ENCODE measurements at places on chromosomes 12 and 14.
A peak's percentile ranks its signal among the peaks of the same experiment; 100 is the strongest.

DNA sequence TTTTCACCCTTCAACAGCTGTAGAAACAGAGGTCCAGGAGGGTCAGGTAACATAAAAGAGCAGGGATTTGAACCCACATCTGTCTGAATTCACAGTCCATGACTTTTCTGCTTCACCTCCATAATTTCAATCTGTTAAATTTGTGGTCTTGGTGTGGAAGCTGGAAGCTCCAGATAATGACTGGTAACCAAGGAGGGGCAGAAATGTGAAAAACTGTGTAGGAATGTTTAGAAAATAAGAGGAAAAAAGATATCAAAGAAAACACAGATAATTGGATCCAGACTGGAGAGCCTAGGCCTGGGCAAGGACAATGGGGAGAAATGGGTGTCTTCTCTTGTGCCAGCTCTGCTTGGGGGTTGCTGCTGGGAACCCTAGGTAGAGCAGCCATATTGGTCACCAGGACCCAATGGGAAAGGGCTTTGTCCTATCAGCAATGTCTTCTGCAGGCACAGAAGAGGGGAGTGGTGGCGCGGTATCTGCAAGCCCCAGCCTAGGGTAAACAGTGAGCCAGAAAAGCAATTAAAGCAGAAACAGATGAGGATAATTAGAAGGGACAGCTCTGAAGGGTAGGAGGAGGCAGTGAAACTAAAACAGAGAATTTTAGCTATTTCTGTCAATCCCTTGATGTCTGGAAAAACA lies 54.3 kb upstream of the CCDC91 start:
- DNase-seq: peak; percentile 90

- DNase-seq: no peak
These were observed 60.3 kb upstream of the SYT1 start for GRCh38 chr12:78804262-78804661.

GRCh38 chr14:94940263-94940993 lies 170.5 kb upstream of the GSC start:
- DNase-seq: no peak

DNA sequence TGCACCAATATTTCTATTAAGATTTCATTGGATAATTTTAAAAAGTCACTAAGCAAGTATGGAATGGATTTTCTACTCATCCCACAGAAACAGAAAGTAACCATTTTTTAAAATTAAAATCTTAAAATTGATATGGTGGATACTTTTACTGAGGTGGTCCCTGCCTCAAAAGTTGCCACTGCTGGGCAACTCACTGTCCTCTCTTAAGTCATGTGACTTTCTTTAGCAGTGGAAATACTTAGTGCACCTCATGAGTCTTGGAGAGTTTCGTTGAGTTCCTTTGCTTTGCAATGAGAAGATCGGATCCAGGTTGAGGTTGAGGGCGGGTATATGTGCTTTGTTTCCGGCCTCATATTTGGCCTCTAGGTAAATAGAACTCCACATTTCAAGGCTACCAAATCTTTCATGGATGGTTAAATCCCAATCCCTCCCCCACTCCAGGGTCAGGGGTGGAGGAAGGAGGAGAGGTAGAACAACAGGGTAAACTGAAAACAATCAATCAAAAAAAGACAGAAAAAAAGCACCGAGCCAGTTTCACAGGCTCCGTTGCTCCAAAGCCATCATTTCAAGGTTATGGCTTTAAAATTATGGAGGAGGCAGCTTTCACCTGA lies 39.5 kb upstream of the DUSP6 start:
- DNase-seq: no peak

- no peak for DNase-seq
These were observed 1277.4 kb downstream of the LRFN5 start for GRCh38 chr14:42884100-42884499.

DNA sequence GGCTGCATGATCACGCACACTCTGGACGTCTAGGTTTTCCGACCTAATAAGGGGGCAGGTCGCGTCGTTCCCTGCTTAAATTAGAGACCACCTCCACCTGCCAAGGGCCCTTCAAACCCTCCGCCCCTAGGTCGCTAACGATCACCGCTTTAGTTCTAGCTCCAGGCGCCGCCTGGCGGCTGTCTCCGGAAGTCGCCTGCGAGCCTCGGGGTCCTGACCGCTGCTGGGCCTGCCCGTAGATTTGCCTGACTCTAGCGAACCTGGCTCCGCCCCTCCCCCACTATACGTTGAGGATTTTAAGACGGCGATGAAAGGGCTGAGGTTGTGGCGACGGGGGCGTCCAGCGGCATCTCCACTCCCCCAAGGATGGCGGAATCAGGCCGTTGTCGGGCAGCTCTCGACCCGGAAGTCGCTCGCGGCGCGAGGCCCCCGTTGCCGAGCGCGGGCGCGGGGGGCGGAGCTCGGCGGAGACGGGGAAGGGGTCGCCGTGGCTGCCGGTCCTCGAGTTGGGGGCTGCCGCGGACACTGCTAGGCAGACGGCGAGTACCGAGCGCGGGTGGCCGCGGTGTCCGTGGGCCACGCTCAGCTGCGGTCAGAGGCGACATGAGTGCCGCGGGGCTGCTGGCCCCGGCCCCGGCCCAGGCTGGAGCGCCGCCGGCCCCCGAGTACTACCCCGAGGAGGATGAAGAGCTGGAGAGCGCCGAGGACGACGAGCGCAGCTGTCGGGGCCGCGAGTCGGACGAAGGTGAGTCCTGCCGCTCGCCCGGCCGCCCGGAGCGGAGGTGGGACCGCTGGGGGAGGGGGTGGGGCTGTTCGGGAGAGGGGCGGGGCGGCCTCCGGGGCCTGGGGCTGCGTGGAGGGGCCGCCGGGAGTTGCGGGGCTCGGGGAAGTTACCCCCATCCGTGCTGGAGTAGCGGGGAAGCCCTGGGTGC lies at the start of gene SUDS3:
Gene SUDS3, plus strand, starts transcription at position 467 of the 932 bp plus-strand sequence. Its CDS starts 137 bp downstream, at position 604.
- DNase-seq: peak; percentile 81

- no peak for DNase-seq
These were observed 301.7 kb downstream of the KCNH5 start for GRCh38 chr14:62743560-62743959.

- no peak for DNase-seq
These were observed 165.4 kb upstream of the LRIG3 start for GRCh38 chr12:59085690-59086089.

DNA sequence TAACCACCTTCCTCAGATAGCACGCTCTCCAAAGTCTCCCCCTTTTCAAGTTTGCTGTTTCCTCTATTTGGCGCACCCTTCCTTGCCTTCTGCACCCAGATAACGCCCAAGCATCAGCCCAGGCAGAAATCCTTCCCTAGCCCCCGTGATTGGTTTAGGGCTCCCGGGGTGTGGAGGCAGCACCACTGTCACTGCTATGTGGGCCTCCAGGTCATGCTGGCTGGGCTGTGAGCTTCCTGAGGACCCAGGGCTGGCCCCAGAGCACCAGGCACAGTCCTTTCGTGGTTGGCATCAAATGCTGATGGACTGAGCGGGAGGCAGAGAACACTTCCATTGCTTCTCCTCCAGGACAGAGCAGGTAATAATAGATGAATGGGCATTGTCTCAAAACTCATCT lies 311.4 kb downstream of the BCL11B start:
- no peak for DNase-seq

- DNase-seq: no peak
These were observed 14.8 kb upstream of the PAX9 start for GRCh38 chr14:36646664-36647416.

DNA sequence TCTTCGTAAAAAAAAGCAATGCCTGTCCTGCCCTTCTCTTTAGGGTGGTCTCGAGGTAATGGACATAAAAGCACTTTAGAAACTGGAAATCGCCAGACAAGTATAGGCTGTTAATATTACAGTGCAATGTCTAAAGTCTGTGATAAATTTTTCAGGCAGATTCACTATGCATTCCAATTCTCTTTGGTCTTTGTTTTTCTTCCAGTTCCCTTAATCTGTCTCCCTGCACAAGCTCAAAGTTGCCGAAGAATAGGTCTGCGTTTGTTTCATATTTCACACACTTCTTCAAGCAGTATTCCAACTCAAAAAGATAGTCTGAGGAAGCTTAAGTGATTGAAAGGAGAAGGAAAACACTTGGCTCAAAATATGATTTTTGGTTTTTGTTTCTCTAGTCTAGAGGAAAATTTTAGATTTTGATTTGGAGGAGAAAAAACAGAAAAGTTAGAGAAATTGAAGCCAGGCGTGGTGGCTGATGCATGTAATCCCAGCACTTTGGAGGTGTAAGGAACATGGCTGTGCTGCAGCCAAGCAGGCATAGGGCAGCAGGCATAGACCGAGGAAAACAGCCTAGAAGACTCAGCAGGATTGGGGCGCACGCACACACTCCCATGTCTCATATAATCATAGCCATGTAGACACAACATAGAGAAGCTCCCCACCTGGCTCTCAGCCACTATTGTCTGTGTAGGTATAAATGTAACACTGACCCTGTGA lies 96.2 kb upstream of the TMPO start:
- no peak for DNase-seq

DNA sequence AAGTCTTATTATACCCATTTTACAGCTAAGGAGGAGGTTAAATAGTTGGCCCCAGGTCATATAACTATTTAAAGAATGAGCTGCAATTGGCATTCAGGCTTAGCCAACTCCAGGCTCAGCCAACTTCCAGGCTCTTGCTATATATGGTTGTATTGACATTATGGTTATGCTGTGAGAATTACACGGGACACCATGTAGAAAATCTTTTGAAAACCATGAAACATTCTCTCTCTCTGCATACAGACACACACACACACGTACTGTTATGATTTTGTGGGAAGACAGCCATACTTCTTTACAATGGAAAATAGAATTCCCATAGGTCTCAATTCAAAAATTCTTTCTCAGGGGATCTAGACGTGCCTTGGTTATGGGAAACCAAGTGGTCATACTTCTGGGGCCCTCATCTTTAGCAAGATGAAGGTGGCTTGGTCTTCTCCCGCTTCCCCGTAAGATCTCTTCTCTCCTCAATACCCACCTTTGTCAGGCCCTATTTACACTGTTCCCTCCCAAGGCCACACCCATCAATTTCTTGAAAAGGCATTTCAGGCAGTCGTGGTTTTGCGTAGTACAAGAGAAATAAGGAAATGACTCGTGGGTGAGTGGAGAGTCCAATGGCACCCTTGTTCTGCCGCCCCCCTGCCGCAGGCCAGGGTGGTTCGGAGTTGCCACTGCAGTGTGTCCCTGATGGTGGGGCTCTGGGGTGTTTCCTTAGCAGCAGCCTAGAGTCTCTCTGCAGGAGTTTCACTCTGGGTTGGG lies 10.0 kb upstream of the GPRC5A start:
- no peak for DNase-seq

DNA sequence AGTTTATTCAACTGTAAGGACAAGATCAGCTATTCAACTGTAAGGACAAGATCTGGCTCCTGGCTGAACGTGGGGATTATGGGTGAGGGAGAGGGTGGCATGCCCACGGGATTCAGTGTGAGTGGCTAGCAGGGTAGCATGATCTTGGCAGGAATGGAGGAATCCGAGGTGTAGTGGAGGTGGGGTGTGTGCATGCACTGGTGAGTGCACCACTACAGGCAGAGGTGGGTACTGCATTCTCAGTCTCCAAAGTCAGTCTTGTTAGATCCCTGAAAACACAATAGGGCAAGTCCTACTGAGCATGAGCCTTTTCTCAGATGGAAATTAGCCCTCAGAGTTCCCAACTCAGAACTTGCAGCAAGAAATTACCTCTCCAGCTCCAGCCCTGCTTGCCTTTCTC lies 32.2 kb upstream of the DCD start:
- DNase-seq: peak; percentile 60

GRCh38 chr12:120234643-120235368 lies 30.7 kb downstream of the PXN start:
- peak; percentile 88 for DNase-seq

DNA sequence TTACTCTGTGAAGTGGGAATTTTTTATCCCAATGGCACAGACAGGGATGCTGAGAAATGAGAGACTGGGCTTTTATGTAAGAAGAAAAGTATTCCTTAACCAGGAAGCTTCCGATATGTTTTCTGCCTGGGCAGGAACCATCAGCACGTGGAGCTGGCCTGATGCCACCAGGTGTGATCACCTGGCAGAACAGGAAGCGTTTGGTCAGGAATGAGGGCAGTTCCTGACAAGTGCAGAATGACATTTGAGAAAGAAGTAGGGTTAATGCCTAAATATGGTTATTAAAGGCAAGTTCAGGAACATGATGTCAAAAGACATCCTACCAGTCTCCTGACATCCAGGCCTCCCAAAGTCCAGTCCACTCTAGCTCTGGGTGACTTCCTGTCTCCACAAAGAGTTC lies 210.3 kb downstream of the NUAK1 start:
- DNase-seq: no peak

- no peak for DNase-seq
These were observed 27.8 kb upstream of the CAPRIN2 start for GRCh38 chr12:30782316-30783173.

DNA sequence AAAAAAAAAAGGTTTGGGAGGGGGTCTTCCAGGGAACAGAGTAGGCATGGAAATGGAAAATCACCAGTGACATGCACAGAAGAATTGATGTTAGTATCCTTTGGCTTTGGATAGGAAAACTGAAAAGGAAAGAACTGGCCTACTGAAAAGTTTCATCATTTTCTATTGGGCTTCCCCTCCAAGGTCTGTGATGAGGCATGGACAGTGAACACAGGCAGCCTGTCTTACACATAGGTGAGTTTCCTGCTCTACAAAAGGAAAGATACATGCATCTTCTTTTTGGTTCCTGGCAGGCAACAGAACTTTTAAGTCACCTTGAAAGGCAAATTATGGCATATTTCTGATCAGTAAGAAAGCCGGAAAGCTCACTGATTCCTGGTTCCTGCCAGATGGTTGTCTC lies 5.8 kb downstream of the BMAL2 start:
- DNase-seq: no peak

DNA sequence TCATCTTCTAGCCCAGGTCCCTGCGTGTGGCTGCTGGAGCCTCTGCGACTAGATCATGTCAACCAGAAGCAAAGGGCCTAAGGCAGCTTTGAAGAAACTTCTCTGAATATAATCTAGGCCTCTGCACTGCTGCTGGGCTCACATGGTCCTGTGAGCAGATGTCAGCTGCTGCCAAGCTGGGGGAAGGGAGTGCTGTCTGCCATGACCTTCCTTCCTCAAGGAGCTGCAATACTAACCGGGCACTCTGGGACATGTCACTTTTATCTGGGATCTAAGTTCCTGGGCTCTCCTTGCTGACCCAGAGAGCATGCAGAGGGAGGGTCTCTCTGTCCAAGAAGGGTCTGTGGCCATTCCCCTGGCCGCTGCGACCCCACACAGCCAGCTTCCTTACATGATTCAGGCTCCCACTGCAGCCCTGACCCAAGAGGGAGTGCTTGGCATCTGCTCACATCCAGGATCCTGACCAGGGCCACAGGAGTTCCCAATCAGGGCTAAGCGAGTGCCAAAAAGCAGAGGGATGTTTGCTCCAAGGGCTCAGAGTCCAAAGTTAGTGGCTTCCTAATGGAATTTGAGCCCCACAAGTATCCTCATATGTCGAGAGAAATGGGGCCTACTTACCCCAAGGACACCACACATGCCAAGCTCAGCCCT lies 74.0 kb downstream of the PLEKHG3 start:
- DNase-seq: no peak

- DNase-seq: peak; percentile 69
These were observed 6.8 kb upstream of the HNF1A start for GRCh38 chr12:120971299-120972180.

Measured in K562 (cell line).